Left forelimb (tissue), 1 donor: ENCODE measurements at places on chromosomes 5 and 9.

GRCh38 chr9:128149951-128150593 lies 819 bp downstream of the LCN2 start:
- no peak for DNase-seq

DNA sequence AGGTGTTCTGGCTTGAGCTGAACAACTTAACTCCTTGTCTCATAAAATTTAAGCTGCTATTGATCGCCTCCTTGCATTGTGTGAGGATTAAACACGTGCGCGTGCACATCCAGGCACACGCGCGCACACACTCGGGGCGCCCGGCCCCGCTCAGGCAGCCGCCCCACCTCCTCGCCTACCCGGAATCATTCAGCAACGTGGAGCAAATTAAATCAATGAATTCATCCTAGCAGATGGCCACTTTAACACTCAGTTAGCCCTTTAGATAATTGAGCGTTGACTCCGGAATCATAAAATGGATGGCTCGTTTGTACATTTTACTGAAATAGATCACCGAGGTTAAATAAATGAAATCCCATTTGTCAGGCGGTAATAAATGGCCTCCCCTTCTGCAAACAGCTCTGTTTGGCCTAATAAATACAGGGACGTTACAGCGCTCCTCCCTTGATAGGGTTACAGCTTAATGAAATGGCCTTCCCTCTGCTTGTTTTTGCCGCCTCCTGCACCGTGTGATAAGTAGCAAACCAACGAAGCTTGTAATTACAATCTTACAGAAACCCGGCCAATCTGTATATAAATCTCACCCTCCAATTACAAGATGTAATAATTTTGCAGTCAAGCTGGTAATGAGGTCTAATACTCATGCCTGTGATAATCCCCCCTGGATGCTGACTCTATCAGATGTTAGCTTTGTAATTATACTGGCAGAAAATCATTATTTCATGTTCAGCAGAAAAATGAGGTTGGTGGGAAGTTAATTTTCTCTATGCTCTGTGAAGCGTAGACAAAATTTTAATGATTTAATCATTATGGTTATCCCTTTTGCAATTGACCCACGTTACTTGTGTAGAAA lies 229.7 kb upstream of the IRX4 start:
- DNase-seq, result no peak

DNA sequence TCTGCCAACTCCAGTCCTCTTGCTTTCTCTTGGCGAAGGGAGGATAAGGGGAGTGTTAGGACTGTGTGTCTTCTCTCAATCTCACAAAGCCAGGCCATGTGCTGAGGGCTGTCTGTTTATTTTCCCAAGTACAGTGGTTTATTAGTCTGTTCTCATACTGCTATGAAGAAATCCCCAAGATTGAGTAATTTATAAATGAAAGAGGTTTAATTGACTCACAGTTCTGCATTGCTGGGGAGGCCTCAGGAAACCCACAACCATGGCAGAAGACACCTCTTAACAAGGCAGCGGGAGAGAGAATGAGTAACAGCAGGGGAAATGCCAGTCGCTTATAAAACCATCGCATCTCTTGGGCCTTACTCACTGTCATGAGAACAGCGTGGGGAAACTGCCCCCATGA lies 36.2 kb upstream of the CKS2 start:
- no peak for DNase-seq

GRCh38 chr5:58937031-58937681 lies 354.3 kb downstream of the RAB3C start:
- no peak for DNase-seq

GRCh38 chr5:102241809-102242421 lies 54.2 kb downstream of the SLCO4C1 start:
- DNase-seq, result no peak

DNA sequence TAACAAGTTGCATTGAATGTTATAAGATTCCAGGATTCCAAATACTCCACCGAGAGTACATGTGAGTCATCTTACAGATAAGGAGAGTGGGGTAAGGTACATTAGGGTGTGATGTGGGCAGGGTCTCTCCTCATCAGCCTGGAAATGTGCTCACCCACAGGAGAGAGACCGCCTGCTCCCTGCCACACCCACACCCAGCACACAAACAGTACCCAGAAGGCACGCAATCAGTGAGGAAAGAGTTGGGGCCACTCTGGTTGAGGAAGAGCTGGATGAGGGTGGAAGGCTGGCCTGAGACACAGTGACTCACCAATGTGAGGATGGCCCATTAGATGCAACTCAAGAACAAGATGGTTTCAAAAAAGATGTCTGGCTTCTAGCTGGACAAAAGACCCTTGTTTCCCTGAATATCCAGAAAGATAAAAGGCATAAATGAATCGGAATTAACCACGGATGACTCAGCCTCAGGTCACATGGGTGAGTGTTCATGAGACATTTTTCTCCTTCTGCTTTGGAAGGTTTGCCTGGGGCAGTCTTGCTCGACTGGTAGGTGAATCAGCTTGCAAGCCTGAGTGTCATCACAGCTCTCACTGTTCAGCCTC lies 51.1 kb upstream of the LHFPL2 start:
- no peak for DNase-seq
